ENCODE measurements at places on chromosomes 1 and 21. TPM values are rescaled to one million over a fixed set of nuclear protein-coding genes. Genes with fewer than 3 reads are reported as not detected.

The S100A8 gene
- not detected for total RNA-seq

The FAM43B gene
- 1.7 TPM for total RNA-seq

The C4BPB gene
- 6.6 TPM for total RNA-seq

The TPM3 gene
- total RNA-seq = 689 TPM

DNA sequence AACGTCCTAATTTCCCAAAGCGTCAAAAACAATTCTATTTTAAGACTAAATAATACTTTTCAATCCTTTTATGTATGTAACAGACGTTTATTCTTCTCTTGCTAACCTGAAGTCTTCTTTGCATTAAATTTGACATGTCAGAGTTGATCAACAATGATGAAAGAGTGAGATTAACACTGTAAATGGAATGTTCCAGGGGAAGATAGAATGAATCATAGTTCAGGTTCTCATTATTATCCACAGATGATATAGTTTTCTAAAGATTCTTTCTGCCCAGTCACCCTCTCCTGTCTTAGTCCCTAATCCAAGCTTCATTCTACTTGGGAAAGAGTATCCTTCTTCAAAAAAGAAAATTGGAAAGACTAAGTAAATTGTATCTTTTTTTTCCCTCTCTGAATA, 38.9 kb downstream of the SDCCAG8 start:
- no peak for DNase-seq

- DNase-seq = no peak
These were observed 15.5 kb downstream of the PI4KB start for GRCh38 chr1:151311589-151312331.

- DNase-seq = no peak
These were observed 98.6 kb downstream of the ENAH start for GRCh38 chr1:225554216-225554812.

- no peak for DNase-seq
These were observed 183.2 kb upstream of the ZRANB2 start for GRCh38 chr1:71264039-71264438.

GRCh38 chr1:228487336-228488124, at the start of gene RNF187:
TSS of gene RNF187 (plus strand) at chr1:228487382.
- DNase-seq = peak; percentile 92

- no peak for DNase-seq
These were observed 796.9 kb downstream of the ADGRL2 start for GRCh38 chr1:82597649-82598048.

DNA sequence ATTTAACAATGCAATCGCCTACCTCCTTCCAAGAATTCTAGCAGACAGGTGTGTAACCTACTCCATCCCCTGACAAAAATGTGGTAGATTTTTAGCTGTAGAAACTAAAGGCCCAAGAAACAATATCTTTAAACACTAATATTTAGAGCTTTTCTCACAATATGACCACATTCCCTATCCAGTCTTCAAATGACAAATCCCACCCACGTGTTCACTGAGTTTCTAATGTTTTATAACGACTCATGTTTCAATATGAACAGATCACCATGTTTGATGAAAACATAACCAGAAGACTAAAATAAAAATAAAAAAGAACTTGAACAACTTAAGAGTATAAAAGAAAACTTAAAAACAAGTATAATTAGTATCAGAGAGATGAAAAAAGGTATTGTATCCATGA, 24.6 kb downstream of the RSBN1 start:
- no peak for DNase-seq

DNA sequence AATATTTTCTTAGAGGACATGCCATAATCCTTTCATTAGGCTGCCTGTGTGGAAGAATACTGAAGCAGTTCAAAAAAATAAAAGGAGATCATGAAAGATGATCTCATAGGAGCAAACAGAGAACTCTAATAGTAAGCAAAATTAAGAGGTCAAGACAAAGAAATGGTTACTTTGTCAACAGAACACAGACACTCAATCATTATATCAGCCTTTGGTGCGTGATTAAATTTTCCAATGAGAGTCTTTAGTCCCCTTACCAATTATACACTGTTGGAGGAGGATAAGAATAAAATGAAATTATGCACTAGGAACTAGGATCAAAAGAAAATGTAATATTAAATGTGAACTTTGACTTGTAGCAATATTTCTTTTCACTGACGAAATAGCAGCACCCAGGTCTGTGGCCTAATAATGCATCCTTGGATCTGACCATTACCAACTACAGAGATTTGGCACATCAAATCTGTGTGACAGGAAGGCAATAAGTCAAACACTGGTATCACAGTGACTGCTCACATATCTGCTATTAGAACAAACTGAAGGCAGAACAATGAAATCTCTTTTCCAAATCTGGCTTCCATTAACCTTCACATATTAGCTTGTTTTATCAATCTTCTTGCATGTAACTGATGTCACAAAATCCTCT, 1812.9 kb downstream of the PLA2G4A start:
- DNase-seq = no peak

- DNase-seq = no peak
These were observed 102.6 kb upstream of the UBE2U start for GRCh38 chr1:64100791-64101190.

GRCh38 chr1:15962671-15963362, 13.1 kb downstream of the ZBTB17 start:
- DNase-seq = no peak

DNA sequence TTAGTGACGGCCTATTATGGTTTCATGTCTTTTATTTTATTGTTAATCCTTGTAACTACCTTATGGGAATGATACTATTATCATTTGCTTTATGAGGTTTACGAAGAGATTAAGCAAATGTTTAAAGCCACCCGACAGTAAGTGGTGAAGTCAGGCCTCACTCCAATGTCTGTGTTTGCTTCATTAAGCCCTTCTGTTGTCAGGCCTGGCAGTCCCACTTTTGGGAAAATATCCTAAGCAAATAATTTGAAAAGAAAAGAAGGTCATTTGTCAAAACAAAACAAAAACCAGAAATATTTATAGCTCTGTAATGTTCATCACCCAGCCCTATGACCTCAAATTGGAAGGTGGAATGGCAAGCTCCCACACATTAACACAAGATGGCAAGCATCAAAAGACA, 40.7 kb upstream of the USP24 start:
- no peak for DNase-seq
